Peyer's patch (tissue), 4 donors: ENCODE measurements at places on chromosomes 7 and 10. TPM values are rescaled to one million over a fixed set of nuclear protein-coding genes. Genes with fewer than 3 reads are reported as not detected.

DNA sequence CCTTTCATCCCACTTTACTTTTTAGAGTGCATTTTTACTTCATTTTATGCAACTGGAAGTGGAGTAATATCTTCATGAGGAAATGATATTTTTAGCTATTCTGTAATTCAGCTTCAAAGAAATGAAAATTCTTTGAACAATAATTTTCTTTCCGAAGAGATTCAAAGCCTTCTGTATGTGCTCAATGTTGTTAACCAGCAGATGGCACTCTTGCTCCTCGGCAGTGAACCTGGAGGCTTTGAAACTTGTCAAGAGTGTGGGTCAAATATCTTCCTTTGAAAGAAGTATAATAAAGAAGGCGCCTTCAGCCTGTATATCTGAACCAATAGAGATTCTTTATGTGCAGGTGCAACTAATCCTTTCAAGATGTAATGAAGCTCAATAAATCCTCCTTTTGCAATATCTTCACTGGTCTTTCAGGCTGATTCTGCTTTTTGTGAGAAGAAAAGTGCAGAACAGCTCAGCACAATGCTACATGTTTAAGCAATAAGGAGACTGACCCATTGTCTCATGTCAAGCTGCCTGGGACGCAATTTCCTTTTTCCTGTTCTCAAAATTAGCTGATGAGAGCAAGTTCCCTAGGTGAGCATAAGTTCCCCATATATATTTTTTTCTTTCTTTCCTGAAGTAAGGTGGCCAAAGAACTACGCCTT lies 258.4 kb downstream of the SEMA3A start:
- no peak for DNase-seq

- DNase-seq: peak; percentile 73
Measured at GRCh38 chr10:80460399-80461207, 6.5 kb downstream of the TSPAN14 start.

DNA sequence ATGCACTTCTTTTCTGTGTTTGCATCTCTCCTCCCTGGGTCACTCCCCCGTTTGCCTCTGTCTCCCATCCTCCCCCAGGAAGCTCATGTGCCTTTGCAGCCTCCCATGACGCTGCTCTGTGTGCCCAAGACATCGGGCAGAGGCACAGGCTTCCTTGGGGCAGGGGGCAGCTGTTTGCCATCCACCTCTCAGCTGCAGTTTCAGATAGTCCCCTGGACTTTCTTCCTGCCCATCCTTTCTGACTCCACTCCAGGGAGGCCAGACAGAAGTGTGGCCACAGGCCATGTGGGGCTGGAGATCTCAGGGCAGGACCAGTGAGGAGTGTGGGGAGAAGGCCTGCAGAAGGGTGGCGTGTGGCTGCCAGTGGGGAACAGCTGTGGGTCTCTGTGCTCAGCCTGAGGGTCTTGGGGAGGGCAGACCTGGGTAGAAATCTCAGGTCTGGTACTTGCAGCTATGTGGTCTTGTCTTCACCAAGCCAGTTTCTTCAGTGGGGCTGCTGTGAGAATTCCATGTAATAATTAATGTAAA lies 10.6 kb upstream of the SAMD8 start:
- no peak for DNase-seq

DNA sequence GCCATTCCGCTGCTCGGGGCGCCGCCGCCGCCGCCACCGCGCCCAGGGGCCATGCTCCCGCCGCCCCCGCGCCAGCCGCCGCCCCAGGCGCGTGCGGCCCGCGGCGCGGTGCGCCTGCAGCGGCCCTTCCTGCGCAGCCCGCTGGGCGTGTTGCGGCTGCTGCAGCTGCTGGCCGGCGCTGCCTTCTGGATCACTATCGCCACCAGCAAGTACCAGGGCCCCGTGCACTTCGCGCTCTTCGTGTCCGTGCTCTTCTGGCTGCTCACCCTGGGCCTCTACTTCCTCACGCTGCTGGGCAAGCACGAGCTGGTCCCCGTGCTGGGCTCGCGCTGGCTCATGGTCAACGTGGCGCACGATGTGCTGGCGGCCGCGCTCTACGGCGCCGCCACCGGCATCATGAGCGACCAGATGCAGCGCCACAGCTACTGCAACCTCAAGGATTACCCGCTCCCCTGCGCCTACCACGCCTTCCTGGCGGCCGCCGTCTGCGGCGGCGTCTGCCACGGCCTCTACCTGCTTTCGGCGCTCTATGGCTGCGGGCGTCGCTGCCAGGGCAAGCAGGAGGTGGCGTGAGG lies 383 bp downstream of the MARVELD1 start:
- peak; percentile 84 for DNase-seq

GRCh38 chr7:54831046-54831643 lies 72.1 kb upstream of the SEC61G start:
- DNase-seq: no peak

- no peak for DNase-seq
Measured at GRCh38 chr10:77675347-77675746, 37.7 kb upstream of the KCNMA1 start.

GTF2IRD1 gene
- 22.7 TPM for total RNA-seq

DGKB gene
- total RNA-seq: 0.27 TPM

MYO3A gene
- 0.13 TPM for total RNA-seq

SPDYE5 gene
- not detected for total RNA-seq
